Stimulated activated CD4-positive, alpha-beta T cell treated with anti-CD3 and anti-CD28 coated beads, TNF-alpha, amount 100 ng/mL, for 1 hour (primary cell): ENCODE measurements at places on chromosomes 4 and X.

- peak; percentile 19 for DNase-seq
Measured at GRCh38 chr4:87150498-87151261, 69.7 kb downstream of the KLHL8 start.

DNA sequence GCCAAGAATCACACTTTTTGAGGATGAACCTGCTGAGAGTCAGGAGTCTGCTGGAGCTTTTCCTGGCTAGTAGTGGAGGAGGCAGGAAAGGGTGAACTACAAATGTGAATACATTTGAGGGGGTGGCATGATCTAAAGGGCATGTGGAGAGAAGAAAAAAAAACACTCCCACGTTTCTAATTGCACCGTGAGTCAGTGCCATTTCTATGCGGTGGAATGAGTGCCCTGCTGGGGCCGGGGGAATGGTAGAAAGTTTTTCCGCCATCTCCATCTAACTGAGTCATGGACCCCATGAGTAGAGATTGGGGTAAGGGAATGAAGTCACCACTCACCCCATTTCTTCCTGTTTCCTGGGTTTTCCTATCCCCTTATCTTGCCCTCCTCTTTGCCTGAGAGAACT is 19.8 kb downstream of the BEX3 start:
- no peak for DNase-seq

DNA sequence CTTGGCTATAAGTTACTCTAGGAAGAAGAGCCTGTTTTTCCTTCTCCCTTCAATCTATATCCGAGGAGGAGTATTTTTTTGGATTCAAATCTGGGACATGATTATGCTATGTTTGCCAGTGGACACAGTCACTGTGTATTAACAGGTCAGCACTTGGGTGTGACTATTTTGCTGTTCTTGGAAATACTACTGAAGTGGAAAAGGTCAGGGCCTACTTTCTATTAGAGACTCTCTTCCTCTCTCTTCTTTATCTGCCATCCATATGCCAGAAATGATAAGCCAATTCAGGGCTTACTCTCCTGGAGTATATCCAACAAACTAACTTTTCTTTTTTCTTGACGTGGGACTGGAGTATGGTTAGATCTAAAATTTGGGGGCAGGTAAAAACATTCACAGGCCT is 40.5 kb downstream of the MID1IP1 start:
- no peak for DNase-seq

DNA sequence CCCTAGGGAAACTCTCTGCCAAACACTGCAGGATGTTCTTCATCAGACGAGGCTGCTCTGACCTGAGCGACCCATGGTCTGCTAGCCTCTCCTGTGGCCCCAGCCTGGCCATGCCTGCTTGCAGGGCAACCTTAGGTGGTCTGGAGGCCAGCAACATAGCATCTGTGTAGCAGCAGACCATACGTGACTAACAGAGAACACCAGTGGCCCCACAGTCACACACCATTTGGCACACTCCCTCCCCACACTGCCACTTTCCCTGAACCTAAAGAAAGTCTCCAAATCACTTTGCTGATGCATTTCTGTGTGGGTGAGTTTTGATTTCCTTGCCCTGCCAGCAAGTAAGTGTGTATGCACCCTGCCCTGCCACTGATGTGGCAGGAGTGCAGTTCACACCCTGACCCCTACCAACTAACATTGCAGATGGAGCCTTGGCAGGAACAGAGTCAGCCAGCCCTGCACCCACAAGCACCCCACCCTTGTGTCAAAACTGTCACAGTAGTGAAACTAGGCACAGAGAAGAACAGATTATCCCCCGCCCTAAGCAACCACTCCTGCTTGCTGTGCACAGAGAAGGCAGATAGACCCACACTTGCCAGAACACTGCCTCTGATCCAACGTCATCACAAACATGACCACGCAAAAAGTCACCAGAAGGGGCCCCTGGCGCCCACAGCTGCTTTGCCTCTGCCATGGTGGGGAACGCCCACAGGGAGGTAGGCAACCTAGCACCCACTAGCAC is 249.1 kb downstream of the SPIN4 start:
- DNase-seq = no peak

DNA sequence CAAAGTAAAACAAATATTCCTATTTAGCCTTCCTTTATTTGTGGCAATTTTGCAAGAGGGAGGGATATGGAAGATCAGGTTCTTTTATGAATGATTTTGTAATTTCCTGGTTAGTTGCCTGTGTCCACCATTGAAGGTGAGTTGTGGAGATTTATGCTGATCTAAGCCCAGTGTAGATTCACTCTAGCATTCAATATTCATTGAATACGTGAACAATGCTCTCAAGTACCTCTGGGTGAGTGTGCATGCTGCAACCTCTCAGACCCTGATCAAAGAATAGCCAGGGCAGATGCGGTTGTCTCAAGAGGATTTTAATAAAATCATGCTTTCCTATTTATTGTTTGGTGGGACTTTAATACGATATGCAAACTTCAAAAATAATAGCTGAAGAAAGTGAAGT is 628.4 kb downstream of the SPRY1 start:
- no peak for DNase-seq
